ENCODE measurements at places on chromosomes 5 and 9.

DNA sequence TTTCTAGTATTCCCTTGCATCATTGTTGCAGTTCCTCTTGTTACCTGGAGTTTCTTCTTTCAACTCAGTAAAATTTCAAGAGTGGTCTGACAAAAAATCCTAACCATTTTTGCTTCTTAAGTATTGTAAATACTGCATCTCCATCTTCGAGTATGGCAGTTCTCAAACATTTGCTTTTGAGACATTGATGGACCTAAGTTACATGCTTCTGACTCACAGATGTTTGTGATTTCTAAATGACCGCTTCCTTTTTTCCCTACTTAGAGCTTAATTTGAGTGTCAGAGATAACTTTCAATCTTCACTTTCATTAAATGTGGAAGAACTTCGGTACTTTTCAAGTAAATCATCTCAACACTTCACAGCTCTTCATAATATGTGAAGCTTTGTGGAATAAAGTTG, 4.2 kb downstream of the UHRF2 start:
- DNase-seq = no peak

- no peak for DNase-seq
These were observed 1.2 kb upstream of the MSANTD3 start for GRCh38 chr9:100425758-100426157.

DNA sequence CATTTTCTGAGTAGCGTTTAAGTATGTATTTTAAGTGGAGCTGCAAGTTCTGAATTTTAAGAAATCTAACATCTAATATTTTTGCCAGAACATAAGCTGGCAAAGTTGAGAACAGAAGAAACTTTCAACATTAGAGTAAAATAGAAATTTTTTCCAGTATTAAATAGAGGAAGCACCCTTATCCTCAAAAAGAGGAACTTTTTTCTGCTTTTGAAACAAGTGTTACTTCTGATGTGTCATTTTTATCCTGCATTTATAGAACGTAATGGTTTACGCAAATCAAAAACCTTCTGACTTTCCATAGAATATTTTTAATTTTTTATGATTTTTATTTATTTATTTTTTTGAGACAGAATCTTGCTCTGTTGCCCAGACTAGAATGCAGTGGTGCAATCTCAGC, 21.8 kb downstream of the ZBED3 start:
- no peak for DNase-seq

DNA sequence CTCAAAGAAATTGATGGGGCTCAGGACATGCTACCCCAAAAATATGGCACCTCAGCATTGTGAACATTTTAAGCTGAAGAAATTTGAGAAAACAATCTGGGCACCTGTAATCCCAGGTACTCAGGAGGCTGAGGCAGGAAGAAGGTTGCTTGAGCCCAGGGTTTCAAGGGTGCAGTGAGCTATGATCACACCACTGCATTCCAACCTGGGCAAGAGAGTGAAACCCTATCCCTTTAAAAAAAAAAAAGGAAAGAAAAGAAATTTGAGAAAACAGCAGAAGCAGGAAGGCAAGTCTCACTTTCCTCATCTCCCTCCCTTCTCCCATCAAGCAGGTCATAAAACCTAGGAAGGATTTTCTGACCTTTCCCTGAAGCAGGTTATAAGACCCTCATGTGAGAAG, 23.6 kb downstream of the TPD52L3 start:
- DNase-seq = no peak

- no peak for DNase-seq
These were observed 4.3 kb downstream of the PRRC2B start for GRCh38 chr9:131398204-131398603.

Data from NCI-H524 treated with DMSO at 0.1 percent for 48 hours (cell line).